Activated CD4-positive, alpha-beta T cell treated with anti-CD3 and anti-CD28 coated beads, Interleukin-2, amount 50 U/mL, for 48 hours (primary cell): ENCODE measurements at places on chromosomes 7 and 10.

DNA sequence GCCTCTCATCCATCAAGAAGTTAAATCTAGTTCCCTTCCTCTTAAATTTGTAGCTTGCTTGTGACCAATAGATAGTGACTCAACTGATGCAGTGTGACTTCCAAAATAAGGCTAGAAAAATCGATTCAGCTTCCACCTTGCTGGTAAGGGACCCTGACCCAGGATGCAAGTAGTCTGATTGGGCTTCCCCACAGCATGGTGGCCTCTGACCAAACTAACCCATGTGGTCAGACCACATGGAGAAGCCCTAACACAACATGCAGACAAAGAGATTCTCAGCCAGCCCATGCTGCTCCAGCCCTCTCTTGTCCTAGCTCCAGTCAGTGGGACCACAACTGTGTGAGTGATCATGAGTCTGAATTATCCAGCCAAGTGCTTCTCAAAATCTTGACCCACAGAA lies 710.8 kb downstream of the MAGI2 start:
- no peak for DNase-seq

GRCh38 chr7:68258609-68259008 lies 1262.0 kb downstream of the TYW1 start:
- DNase-seq, result no peak

DNA sequence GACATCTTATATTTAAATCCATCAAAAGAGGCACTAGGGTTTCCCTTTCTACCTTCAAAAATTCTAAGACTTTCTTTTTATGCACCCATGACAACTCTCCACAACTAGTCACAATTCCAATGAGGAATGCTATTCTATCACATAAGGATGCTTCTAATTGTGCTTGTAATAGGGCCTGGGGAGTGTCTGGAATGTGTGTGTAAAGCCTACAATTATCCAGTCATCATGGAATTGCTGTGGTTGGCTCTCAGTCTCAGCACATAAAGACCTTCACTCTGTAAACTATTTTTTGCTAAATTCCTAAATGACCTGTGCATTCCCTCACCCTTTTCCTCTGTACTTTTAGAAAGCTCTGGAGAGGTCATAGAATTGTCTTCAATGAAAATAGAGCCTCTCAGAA lies 86.7 kb downstream of the EPDR1 start:
- no peak for DNase-seq

GRCh38 chr7:99422625-99423024 lies 13.9 kb downstream of the BUD31 start:
- DNase-seq, result no peak

GRCh38 chr10:17217631-17218232 lies 10.3 kb upstream of the VIM start:
- DNase-seq, result no peak

- no peak for DNase-seq
Observed at GRCh38 chr10:96701265-96701664, 19.0 kb downstream of the PIK3AP1 start.

- no peak for DNase-seq
Observed at GRCh38 chr10:133090654-133091053, 2.9 kb downstream of the ADGRA1 start.

GRCh38 chr7:33845991-33846509 lies 59.3 kb upstream of the BMPER start:
- no peak for DNase-seq

DNA sequence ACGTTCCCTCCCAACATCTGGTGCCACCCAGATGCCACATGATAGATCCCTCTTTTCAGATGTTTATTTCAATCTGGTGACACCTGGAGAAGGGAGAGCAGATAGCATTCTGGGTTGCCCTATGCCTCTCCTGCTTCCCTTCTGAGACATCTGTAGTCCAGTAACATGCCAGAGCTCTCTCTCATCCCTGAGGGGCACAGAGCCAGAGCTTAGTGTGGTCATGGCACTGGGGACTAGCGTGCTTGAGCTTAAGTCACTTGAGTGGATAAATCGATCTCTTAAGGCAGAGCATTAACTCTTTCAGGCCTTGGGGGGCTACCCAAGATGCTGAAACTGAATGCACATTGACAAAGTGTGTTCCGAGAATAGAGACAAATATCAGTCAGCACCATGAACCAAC lies 47.9 kb downstream of the WNT2 start:
- DNase-seq, result no peak

DNA sequence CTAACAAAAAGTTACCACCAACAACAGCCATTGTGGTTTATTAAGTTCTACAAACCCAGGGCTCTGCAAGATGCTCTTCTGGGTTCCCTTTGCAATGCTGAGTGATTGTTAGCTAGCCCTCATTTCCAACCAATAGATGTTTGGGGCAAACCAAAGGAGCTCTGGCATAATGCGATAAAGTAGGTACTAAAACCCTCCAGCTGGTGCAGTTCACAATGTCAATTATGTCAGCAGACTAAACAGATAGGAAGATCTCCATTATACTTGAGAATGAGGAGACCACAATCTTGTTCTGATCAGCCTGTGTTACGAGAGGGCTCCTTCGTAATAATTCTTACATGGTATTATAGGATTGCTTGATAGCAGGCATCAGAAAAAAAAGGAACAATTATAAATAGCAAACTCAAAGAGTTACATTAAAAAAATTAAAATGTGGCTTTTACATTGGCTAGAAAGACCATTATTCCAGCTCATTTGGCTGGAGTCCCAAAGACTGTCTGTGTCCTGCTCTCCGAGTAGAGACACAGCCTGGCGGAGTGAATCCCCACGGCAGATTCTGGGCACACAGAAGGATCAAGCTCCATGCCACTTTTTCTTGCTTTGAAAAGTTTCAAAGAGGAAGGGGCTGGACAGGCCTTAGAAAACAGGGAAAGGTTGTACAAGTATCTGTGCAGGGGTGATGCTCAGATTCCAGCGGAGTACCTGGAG lies 93.8 kb downstream of the ZRANB1 start:
- no peak for DNase-seq

DNA sequence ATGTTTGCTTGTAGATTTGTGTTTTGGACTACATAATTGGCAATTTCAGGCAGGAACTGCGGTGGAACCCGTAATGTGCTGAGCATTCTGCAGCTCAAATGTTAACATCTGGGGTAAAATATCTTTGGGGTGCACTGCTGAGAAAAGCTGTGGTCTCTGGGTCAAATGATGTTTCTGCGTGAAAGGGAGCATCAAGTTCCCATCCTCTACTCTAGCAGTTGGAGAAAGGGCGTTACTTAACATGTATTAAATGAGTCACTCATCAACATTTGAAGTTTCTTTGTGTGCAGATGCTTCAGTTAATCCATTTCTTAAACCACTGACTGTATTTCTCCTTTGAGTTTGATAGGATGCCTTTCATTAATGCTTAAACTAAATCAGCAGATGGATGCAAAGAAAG lies 273.1 kb upstream of the PITRM1 start:
- no peak for DNase-seq

- DNase-seq, result no peak
Observed at GRCh38 chr10:89466599-89467035, 52.2 kb downstream of the IFIT5 start.

DNA sequence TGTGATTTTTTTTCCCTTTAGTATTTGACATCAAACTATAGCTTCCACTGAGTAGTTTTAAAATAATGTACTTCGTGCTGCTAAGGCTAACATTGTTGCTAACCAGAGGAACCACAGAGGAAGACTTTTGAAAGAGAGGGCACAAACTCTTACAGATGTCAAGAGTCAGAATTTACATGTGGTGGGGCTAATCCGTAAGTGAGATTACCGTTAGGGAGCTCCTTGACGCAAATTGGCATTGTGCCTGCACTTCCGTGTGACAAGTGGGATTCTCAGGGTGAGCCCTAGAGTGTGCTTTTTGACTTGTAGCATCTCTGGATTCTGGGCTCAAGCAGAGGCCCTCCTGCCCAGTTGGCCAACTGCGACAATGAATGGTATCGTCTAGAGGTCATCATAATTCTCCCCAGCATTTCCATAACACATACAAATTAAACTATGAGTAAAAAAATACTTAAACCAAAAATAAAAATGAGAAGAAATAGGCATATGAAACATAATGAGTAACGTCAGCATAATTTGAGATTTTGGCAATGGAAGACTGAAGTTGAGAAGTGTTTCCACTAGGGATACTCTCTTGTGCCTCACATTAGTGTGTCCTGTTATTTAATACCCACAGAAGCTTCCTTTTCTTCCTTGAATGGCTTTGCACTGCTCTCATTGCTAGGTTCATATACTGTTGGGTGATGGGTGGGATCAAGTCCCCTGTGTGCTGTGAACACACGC lies 164.0 kb downstream of the SDK1 start:
- peak; percentile 32 for DNase-seq

DNA sequence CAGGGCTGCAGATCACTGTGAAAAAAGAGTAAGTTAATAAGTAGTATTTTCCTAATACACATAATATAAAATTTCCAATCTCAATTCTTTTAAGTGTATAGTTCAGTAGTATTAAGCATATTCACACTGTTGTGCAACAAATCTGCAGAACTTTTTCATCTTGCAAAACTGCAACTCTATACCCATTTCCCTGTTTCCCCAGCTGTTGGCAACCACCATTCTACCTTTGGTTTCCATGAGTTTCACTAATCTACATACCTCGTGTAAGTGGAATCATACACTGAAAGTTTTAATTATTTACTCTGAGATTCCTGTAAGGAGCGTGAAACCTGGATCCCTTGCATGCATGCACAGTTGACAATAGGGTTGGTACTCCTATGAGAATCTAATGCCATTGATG lies 155.4 kb downstream of the ZPBP start:
- no peak for DNase-seq

DNA sequence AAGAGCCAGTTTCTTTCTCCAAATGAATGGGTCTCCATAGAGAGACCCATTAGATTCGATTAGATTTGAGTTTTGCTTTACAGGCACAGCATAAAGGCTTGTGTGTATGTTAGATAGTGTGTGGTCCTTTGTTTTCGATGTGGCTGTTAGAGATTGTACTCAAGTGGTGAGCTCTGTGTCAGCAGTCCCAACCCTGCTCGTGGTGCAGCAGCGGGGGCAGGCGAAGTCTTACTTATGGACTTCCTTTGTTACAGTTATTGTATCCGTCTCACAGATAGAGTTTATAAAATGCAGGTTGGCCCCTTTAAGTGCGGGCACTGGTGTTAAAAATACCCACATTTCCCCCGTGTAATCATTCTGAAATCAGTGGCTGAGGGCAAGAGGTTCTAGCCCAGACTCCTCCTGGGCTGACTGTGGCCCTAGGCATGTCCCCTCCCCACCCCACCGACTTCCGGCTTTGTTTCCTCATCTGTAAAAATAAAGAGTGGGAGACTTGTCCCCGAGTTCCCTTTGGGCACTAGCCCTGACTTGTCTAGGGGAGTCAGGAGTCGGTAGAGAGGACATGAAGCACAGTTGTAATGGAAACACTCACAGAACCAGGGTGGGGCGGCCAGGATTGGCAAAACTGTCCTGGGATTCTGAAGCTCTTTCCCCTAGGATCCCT lies 28.6 kb downstream of the MTURN start:
- peak; percentile 25 for DNase-seq

GRCh38 chr7:49001610-49002033 lies 77.3 kb downstream of the CDC14C start:
- peak; percentile 3 for DNase-seq

DNA sequence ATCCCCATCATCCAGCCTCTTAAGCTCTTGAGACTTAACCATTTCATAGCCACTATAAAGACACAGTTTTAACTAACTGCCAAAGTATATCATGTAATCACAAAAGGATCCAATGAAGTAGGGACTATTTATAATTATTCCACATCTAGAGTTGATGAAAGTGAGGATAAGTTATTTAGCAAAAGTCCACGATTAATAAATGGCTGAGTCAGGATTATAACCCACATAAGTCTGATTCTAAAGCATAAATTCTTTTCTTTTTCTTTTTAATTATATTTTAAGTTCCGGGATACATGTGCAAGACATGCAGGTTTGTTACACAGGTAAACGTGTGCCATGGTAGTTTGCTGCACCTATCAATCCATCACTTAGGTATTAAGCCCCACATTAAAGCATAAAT lies 166.1 kb downstream of the PPP1R3A start:
- no peak for DNase-seq

GRCh38 chr7:96400001-96400400 lies 78.1 kb upstream of the SLC25A13 start:
- DNase-seq, result no peak

GRCh38 chr10:98167191-98167590 lies 32.7 kb downstream of the R3HCC1L start:
- DNase-seq, result no peak

DNA sequence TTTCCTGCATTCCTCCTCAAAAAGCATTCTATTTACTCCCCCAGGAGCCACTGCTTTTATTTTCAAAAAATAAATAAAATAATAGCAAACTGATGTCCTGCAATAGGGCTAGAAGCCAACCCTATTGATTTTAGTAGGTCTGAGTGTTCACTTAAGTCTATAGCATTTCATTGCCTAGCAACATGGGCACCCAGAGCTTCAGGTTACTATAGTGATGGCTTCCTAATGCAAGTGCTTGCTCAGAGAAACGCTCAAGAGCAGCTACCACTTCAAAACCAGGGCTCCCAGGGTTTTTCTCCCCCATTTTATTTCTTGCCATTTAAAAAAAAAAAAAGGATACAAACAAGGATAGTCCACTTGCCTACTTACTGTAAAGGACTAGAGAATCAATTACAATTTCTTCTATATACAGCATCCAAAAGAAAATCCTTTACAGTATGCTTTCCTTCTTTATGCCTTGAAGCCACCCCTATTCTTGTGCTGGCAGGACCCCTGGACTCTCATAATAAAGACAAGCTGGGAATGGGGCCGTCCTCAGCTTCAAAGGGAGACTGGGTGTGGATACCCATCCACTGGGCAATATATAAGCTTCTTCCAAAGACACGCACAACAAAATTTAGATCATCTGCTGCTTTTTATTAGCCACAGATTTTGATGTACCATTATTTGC lies 133.3 kb downstream of the VPS41 start:
- no peak for DNase-seq

GRCh38 chr10:21406595-21407193 lies 118.8 kb downstream of the SKIDA1 start:
- peak; percentile 12 for DNase-seq

- DNase-seq, result no peak
Observed at GRCh38 chr7:22008683-22009082, 63.0 kb upstream of the CDCA7L start.

GRCh38 chr10:70967591-70968587 lies 79.5 kb upstream of the PCBD1 start:
- DNase-seq, result no peak

DNA sequence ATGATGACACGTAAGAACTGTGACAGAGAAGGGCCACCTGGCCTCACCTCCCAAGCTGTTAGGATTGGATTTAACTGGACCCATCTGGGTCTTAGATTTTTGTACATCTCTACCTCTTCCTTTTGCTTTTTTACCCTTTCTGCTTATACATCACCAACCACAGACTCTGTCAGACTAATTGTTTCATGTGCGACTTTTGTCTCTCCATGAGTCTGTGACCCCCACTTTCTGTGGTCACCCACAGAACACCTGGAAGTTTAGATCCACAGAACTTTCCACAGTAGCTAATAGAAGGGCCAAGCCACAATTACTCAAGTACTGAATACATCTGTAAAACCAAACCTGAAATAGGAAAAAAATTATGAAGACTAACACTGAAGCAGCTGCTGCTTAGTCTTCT lies 23.1 kb downstream of the SEC31B start:
- no peak for DNase-seq
